Esophagus squamous epithelium (tissue), 5 donors: ENCODE measurements at places on chromosomes 4 and X.

- DNase-seq = no peak
These were observed 184.0 kb upstream of the GALNTL6 start for GRCh38 chr4:171629182-171629581.

GRCh38 chr4:35639929-35640328 is 604.4 kb downstream of the ARAP2 start:
- no peak for DNase-seq

- no peak for DNase-seq
These were observed 13.6 kb downstream of the LIMCH1 start for GRCh38 chr4:41551536-41551935.

DNA sequence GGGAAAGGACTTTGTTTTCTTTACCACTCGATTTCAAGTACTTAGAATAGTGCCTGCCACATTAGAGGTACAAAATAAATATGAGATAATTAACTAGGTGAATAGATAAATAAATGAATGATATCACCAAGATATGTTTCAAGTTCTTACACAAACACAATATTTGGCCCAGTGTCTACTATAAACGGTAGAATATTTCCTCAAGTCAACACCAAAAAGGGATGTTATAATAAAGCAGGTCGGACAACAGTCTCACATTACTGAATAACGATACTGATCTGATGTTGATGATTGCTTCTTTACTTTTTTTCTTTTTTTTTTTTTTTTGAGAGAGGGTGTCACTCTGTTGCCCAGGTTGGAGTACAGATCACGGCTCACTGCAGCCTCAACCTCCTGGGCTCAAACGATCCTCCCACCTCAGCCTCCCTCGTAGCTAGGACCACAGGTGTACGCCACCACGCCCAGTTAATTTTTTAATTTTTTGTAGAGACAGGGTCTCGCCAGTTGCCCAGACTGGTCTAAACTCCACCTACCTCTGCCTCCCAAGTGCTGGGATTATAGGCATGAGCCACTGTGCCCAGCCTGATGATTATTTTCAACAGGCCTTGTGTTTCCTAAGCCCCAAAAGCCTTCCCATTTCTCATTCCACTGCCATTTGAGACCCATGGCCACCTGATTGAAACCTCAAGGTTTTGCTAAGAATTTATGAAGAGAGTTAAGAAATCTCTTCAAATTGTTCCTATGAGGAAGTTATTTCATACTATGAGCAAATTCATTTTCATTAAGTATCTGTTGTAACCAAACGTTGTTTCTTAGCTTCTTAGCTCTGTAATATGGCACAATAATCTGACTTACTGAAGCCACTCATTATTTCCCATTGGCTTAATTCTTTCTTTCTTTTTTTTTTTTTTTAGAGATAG is 2.3 kb downstream of the MANBA start:
- no peak for DNase-seq

DNA sequence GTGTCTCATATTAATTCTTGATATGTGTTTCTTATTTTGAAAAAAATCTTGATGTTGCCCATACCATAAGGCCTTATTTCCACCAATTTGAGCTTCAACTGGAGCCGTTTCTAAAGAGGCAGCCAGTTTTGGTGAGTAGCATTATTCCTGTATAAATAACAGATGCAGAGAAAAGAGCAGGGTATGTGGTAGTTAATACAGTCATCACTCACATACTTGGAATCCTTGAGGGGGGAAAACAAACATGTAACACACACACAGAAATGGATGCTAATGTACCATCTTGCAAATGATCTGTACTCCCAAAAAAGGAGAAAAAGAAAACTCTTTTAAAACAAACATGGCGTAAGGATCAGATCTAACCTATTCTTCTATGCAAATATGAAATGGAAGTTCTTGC is 389.7 kb downstream of the GPM6A start:
- DNase-seq = no peak

DNA sequence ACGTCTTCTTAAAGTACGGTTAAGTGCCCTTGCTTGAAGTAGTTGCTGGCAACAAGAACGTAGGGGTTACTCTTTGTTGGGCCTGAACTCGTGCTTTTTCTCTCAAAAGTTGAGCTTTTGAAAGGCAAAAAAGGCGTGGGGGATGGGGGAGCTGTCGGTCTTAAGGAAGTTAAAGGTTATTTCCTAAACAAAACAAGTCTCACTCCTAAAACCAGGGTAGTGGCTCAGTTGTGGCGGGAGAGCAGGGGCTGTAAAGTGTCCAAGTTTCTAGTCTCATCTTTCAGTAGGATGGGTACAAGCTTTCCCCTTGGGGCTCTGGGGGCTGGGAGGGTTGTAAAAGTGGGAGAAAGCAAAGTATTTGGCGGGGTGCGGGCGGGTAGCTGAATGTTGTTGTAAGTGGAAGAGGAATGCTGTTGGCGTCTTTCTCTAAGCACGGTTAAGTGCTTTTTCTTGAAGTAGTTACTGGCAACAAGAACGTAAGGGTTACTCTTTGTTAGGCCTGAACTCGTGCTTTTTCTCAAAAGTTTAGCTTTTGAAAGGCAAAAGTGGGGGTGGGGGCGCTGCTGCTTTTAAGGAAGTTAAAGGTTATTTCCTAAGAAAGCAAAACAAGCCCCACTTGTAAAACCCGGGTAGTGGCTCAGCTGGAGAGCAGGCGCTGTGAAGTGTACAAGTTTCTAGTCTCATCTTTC is 904 bp upstream of the WDR1 start:
- no peak for DNase-seq

DNA sequence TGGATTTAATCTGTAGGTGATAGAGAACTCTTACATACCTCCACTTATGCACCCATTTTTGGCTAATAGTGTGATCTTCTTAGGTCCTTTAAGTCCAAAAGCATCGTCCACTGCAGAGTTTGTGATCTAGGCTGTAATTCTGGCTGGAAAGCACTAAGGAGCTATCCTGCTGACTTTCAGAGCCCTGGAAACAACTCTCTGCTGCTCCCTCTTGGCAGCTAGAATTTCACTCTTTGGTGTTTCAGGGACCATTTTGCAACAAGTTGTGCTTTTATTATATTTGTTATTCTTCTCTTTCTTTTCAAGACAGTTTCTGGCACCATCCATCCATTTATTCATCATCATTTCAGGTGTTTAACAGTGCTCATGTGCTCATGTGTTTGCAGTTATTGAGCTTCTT is 130.0 kb downstream of the RBM46 start:
- no peak for DNase-seq

- DNase-seq = no peak
These were observed 16.4 kb downstream of the COX18 start for GRCh38 chr4:73053076-73053475.

DNA sequence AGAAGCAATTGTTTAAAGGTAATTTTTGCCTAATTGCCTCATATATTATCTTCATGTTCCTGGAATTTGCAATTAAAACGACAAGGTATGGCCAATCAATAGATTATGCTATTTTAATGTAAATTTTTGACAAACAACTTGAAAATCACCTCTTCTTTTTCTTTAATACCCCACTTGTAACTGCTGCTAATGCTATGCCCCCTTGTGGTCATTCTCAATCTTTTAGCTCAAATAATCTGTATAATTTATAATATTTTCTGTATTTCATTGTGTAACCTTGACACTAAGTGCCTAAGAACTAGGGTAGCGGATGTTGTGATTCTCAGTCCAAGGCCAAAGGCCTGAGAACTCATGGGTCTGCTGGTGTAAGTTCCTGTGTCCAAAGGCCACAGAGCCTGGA is 831.7 kb upstream of the POU3F4 start:
- no peak for DNase-seq

GRCh38 chrX:76248901-76249300 is 76.0 kb downstream of the PBDC1 start:
- no peak for DNase-seq

- DNase-seq = no peak
These were observed 220.1 kb upstream of the RPL34 start for GRCh38 chr4:108400309-108400708.

- DNase-seq = no peak
These were observed 33.0 kb downstream of the FREM3 start for GRCh38 chr4:143667461-143667860.

- no peak for DNase-seq
These were observed 84.6 kb downstream of the TSPAN5 start for GRCh38 chr4:98573791-98574190.

- DNase-seq = no peak
These were observed 52.8 kb upstream of the TAB3 start for GRCh38 chrX:30941898-30942297.

GRCh38 chr4:83212041-83212851 is 72.4 kb downstream of the COQ2 start:
- no peak for DNase-seq

DNA sequence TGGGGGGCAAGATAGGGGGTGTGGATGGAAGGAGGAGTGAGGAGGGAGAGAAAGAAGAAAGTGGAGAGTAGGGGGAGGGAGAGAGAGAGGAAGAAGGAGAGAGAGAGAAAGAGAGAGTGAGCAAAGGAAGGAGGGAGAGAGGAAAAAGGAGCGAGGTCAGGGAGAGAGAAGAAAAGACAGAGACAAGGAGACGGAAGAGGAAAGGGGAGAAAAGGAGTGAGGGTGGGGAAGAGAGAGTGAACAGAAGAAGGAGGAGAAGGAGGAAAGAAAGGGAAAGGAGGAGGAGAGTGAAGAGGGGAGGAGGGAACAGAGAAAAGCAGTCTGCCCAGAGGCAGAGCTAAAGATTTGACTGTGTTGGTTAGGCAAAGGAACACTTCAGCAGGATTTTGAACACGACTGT is 181.6 kb downstream of the MID1IP1 start:
- no peak for DNase-seq

GRCh38 chrX:135518161-135518560 is 2.3 kb upstream of the INTS6L start:
- no peak for DNase-seq

GRCh38 chr4:80434238-80434637 is 98.7 kb downstream of the CFAP299 start:
- no peak for DNase-seq

- DNase-seq = no peak
These were observed 12.1 kb downstream of the PABPC4L start for GRCh38 chr4:134189480-134189879.

GRCh38 chr4:145563293-145563985 is 55.7 kb upstream of the MMAA start:
- no peak for DNase-seq

GRCh38 chr4:79164907-79165610 is 160.8 kb downstream of the NAA11 start:
- no peak for DNase-seq

DNA sequence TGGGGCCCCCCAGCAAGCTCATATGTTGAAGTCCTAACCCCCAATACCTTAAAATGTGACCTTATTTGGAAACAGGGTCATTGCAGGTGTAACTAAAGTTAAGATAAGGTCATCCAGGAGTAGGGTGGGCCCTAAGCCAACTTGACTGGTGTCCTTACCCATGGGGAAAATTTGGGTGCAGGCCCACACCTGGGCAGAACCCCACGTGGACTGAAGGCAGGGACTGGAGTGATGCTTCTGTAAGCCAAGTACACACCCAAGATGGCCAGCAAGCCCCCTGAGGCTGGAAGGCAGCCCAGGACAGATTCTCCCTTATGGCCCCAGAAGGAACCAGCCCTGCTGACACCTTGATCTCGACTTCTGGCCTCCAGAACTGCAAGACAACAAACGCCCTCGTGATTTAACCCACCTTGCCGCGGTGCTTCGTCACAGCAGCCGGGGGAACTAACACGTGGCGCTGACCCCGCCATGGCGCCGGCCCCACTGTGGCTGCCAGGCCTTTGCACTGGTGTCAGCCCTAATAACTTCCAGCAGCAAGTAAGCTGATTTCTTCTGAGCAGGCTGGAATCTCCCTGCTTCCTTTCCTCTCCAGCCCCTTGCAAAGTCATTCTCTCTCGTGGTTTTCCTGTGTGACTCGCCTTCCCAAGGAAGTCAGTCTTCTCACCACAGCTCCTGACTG is 23.2 kb upstream of the MXD4 start:
- DNase-seq = no peak

- no peak for DNase-seq
These were observed 6.8 kb upstream of the CDKL2 start for GRCh38 chr4:75637176-75637575.

- DNase-seq = no peak
These were observed 2.3 kb upstream of the CYTL1 start for GRCh38 chr4:5021546-5021945.

DNA sequence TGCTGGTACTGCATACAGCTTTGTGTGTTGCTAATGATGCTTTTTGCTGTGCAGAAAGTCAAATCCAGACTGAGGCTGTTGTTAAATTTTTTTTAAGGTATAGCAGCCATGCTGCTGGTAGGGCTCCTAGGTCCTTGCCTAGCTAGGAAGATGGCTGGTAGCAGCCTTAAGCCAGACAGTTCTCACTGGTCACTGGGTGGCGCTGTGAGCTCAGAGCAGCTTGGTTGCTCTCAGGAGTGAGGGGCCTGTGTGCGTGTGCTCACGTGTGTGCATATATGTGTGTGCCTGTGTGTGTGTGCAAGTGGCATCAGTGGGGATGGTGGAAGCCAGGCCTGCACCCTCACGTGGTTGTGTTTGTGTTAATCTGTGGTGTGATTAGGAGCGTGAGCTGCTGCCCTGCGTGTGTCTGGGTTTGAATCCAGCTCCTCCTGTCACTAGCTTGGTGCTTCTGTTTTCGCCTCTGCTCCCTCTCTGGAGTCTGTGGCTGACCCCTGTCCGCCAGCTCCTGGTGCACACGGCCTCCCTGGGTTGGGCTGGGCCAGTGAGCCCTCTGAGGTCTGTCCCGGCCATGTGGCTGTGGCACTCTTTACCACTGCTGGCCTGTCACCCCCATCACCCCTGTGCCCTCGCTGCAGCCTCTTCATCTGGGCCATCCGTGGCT is 46.1 kb downstream of the SORCS2 start:
- DNase-seq = no peak

- no peak for DNase-seq
These were observed 114.9 kb upstream of the GPRIN3 start for GRCh38 chr4:89422441-89422990.

GRCh38 chr4:176406736-176407135 is 87.0 kb downstream of the SPCS3 start:
- no peak for DNase-seq

- DNase-seq = no peak
These were observed 13.0 kb downstream of the SLC7A11 start for GRCh38 chr4:138229160-138229559.

- no peak for DNase-seq
These were observed 38.4 kb downstream of the GRSF1 start for GRCh38 chr4:70801265-70801809.

- DNase-seq = no peak
These were observed 7.0 kb downstream of the PRSS12 start for GRCh38 chr4:118345813-118346212.

GRCh38 chr4:31051565-31051964 is 331.4 kb downstream of the PCDH7 start:
- DNase-seq = no peak
